ENCODE measurements at places on chromosomes 3 and 15. TPM values are rescaled to one million over a fixed set of nuclear protein-coding genes. Genes with fewer than 3 reads are reported as not detected.

POTEB gene
- not detected for total RNA-seq

KLF15 gene
- 8.2 TPM for total RNA-seq

C2CD4A gene
- total RNA-seq: 17.6 TPM

DNA sequence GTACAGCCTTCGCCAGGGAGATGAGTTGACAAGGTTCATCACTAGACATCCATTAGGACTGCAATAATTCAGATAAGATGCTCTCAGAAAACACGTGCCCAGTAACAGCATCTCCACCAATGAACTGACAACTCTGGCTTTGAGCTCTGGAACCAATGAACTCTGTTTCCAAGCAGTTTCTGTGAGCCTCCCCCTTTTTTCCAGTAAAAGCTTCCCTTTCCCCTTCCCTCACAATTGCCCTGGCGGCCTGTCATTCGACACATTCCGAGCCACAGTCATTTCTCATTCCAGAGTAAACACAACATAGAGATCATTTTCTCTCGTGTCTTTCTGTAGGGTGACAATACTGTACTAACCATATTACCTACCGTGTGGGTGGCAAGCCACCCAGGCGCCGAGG lies 3.6 kb downstream of the PLA2G4D start:
- no peak for DNase-seq

DNA sequence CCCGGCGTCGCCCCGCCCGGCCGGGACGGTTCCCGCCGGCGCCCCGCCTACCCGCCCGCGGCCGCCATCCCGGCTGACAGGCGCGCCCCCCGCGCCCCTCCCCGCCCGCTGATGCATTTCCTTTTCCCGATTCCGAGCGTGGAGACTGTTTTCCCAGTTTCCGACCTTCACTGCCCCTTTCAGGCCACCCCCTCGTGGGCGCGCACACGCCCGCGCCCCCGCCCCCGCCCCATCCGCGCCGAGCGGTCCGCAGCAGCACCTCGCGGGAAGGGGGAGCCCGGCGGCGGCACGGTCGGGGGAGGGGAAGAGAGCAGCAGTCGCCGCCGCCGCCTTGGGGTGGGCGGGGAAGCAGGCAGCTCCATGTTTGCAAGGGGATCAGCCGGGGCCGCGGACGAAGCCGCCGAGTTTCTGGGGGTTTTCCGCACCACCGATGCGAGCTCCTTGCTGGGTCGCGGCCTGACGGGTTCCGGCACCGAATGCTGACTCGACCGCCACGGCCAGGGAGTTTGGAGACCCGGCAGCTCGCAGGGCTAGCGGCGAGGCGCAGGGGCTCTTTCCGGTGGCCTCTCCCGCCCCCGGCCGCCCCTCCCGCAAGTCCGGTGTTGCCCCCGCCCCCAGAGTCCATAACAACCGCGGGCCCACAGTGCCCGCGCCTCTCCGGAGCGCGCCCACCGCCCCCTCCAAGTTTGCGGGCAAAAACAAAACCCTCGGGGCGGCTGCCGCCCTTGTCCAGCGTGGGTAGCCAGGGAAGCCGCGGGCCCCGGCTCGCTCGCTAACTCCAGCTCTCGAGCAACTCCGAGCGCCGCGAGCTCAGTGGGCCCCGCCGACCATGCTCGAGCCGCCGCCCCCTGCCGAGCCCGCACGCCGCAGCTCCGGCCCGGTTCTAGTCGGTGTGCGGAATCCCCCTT lies 3.2 kb upstream of the SIN3A start:
- DNase-seq: peak; percentile 86

GRCh38 chr3:43180027-43180426 lies 74.1 kb upstream of the POMGNT2 start:
- peak; percentile 27 for DNase-seq

- no peak for DNase-seq
Observed at GRCh38 chr15:76161153-76162035, 101.6 kb downstream of the TMEM266 start.
